ENCODE measurements at places on chromosomes 6 and 20.

- peak; percentile 17 for DNase-seq
Observed at GRCh38 chr20:50844430-50845100, 49.7 kb downstream of the BCAS4 start.

GRCh38 chr6:91826128-91826527, 1239.3 kb upstream of the MAP3K7 start:
- DNase-seq = no peak

DNA sequence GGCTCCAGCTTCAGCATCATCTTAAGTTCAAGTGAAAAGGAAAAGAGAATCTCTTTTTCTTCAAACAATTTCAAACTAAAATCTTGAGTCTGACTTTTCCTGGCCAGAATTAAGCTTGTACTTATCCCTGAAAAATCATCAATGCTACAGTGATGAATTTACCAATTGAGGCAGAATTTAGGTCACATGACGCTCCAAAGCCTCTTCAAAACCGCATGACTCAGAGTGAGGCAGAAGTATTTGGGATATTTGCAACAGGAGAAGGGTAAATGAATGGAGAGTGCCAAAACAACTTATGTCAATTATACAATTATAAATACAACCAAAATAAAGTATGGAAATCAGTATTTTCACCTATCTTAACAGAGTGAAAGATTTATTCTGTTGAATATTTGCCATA, 515.5 kb downstream of the COL12A1 start:
- no peak for DNase-seq

- no peak for DNase-seq
Observed at GRCh38 chr20:18635380-18635779, 47.5 kb downstream of the DTD1 start.

DNA sequence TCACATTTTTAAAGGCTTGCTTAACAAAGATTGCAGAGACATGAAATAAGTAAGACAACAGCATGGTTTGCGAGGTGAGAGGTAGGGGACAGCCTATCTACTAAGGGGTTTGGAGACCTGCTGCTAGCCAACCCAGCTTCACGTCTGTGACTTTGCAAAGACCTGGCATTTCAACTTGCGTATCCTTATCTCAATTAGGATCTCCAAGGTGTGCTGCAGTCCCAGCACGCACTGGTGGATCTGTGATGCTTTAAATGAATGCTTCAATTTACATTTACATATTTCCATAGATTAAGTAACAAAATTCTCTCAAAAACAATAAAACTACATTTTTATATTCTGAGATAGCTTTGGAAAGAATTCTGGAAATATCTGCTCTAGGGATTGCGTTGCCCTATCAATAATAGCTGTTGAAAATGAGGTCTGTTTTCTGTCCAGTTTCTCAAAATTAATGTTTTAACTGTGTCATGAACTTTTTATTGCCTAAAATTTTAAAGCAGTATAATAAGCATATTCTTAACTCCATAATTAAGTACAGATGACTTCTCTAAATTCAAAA, 124.4 kb upstream of the EDN1 start:
- no peak for DNase-seq

DNA sequence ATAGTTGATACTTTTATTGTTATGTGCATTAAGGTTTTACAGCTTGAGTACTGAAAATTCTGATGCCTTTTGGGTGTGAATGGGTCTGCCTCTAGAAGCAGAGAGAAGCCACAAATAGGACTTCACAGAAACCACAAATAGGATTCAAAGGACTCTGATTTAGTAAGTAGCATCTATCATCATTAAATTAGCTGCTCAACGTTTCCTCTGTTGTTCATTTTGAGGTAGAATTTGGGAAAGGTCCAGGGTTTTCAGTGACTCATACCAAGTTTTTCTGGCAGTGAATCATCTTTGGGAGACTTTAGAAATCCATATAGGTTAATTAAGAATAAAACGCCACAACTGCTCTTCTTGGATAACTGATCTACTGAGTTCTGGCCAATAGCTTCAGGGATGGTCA, 105.1 kb downstream of the PHF3 start:
- DNase-seq = no peak

GRCh38 chr6:5677219-5678000, 329.3 kb downstream of the NRN1 start:
- DNase-seq = no peak

- no peak for DNase-seq
Observed at GRCh38 chr20:12083269-12083668, 165.6 kb downstream of the BTBD3 start.

- DNase-seq = no peak
Observed at GRCh38 chr6:40735521-40735920, 148.4 kb upstream of the LRFN2 start.

- no peak for DNase-seq
Observed at GRCh38 chr20:919491-919916, 3.4 kb upstream of the ANGPT4 start.

GRCh38 chr6:142246960-142247359, 54.8 kb upstream of the ADGRG6 start:
- DNase-seq = no peak

DNA sequence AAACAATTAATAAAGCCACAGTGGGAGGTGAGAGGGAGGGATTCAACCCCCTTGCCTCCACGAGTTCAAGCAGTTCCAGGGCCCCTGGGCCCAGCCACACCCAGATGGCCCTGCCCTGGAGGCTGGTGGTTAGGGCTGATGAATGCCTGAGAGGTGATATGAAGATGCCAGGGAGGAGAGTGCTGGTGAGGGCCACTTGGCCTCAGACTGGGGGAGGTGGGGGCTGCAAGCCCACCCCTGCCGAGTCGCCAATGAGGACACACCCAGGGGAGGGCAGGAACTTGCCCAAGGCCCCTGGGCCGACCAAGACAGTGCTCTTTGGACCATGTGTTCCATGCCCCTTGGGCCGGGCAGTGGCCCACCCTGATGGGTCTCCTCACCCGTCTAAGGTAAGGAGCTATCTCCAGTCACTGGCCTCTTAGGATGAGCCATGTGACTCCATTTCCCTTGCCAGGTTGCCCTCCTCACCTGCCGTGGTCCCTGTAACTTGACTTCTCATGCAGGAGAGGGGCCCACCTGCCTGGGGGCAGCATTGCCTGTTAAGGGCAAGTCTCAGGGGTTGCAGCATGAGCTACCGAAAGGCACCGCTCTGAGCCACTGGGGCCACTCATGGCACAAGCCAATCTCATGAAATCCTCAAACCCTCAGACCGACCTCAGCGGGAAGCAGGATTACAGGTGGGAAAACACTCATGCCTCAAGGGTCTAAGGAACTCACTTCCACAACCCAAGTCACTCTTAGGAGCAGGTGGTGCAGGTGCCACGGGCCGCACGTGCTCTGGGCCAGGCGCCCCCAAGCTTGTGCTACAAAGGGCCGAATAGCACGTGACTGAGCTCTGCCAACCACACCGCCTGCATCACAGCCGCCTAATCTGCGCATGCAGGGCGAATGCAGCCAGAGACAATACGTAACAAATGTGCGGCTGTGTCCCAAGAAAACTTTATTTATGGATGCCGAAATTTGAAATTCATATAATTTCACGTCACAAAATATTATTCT, 147.4 kb upstream of the MLN start:
- DNase-seq = no peak

GRCh38 chr6:113246186-113246585, 611.0 kb upstream of the MARCKS start:
- no peak for DNase-seq

DNA sequence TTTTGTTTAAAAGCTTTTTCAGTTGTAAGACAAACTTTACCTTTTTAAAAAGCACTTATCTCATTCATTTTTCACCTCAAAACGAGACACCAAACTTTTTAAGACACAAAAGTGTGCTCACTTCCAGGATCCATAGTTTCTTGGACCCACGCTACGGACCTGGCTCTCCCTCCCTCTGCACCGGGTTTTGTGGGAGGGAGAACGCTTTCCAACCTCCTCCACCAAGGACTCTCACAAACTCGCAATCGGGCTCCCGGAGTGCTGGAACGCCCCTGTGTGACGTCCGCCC, 436 bp downstream of the CAGE1 start:
- DNase-seq = no peak

DNA sequence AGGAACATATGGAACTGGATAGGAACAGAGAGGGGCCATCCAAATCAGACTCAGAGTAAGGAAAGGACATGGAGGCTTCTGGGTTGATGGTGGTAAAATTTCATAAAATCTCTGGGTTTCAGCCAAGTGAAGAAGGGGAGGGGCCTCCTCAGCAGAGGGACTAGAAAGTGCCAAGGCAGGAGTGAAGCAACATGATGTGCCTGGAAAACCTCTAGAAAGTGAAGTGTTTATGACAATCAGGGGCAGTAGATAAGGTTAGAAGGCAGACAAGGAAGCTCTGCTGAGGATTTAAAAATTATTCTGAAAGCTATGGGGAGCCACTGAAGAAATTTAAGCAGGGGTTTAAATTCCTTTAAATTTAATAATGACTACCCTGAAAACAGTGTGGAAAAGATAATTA, 126.0 kb upstream of the TENT5A start:
- DNase-seq = no peak

- DNase-seq = no peak
Observed at GRCh38 chr6:149373511-149373910, 26.6 kb upstream of the SUMO4 start.

DNA sequence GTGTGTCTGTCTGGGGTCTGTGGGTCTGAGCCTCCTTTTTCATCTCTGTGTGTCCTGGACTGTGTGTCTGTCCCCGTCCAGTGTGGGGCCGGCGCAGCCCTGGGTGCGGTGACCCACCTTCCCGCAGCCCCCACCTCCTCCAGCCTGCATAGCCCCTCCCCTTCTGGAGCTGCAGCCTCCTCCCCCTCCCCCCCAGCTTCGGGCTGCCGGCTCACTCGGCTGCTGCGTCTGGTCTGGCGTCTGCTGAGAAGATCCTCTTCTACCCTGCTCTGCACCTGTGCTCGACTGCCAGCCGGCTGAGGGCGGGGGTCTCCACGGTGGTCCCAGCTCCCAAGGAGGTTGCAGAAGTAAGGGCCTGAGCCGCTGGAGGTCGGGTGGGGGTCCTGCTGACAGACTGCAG, 7.6 kb upstream of the LKAAEAR1 start:
- DNase-seq = no peak

GRCh38 chr20:7358670-7359069, 581.6 kb downstream of the HAO1 start:
- DNase-seq = no peak

- no peak for DNase-seq
Observed at GRCh38 chr20:56391596-56392131, 351 bp downstream of the AURKA start.

GRCh38 chr20:63103402-63104311, 96.9 kb upstream of the BHLHE23 start:
- DNase-seq = peak; percentile 6

DNA sequence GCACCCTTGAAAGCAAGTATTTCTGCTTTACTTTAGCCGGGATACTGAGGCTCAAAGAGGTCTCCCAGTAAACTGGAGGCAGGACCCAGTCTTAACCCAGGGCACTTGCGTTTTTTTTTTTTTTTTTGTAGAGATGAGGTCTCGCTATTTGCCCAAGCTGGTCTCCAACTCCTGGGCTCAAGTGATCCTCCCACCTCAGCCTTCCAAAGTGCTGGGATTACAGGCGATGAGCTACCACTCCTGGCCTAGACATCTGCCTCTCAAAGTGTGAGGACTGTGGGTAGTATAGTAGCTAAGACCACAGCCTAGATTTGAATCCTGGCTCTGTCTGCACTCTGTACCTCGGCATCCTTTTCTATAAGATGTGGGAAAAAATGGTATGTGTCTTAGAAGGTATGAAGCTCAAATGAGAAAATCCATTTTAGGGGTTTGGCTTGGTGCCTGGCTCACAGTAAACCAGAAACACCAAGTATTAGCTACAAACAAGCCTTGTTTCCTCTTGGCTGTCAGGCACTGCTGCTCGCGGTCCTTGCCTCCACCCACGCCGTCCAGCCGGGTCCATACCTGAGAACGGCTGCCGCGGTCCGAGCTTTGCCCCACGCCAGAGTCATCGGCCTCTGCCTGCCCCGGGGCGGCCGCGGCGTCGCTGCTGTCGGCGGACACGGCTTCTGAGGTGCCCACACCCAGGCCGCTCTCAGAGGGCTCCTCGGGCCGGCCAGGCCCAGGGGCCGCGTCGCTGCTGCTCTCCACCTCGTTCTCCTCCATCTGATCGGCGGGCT, 1.2 kb downstream of the ZNF335 start:
- DNase-seq = no peak

GRCh38 chr20:3276680-3277015, 37.7 kb upstream of the SLC4A11 start:
- no peak for DNase-seq

DNA sequence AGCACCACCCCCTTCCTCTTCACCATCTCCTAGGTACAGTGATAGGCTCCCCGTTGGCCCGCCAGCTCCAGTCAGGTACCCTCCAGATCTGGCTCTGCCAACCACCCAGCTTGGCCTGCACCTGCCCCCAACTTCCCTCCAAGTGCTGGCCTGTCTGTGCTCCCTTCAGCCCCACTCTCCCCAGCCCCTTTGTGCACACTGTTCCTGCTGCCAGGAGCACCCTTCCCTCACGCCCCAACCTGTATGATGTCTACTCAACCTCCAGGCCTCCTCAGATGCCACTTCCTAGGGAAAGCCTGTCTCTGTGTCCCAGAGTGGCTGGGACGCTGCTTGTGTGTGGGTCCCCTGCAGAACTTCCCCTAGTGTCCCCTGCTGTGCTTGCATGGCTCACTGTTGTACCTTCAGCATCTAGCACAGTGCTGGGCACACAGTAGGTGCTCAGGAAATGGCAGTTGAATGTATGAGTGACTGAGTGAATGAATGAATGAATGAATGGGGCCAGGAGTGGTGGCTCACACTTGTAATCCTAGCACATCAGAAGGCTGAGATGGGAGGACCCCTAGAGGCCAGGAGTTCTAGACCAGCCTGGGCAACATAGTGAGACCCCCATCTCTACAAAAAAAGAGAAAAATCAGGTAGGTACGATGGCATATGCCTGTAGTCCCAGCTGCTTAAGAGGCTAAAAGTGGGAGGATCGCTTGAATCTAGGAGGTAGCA, 3.0 kb downstream of the ZBP1 start:
- no peak for DNase-seq

DNA sequence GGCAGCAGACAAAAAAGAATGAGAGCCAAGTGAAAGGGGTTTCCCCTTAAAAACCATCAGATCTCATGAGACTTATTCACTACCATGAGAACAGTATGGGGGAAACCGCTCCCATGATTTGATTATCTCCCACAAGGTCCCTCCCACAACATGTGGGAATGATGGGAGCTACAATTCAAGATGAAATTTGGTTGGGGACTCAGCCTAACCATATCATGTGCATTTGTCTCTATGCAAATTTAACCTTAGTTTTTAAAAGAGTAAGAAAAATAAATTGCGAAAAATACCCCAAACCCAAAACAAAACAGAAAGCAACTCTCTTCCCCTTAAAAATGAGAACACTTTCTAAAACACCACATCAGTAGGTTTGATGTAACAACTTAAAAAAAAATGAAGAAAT, 22.6 kb upstream of the GPR6 start:
- no peak for DNase-seq

- DNase-seq = no peak
Observed at GRCh38 chr6:20840675-20841074, 306.4 kb downstream of the CDKAL1 start.

GRCh38 chr6:24408719-24409410, 6.1 kb downstream of the MRS2 start:
- no peak for DNase-seq

DNA sequence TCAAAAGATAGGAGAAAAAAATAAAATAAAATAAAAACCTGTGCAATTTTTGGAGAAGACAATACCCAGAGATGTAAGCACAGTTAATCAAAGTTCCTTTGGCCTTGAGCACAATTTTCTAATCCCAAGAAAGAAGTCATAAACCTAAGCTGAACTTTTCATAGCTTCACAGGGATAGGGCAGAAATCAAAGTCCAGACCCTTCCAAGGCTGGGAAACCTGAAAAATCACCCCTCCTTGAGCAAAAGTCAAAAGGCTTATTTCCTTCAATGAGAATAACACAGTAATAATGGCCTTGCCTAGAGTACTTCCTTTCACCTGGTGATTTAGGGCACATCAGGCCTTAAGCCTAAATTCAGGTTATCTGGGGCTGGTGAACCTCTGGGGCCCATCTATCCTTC, 415.0 kb upstream of the BTBD3 start:
- DNase-seq = no peak

All from activated naive CD4-positive, alpha-beta T cell treated with Interleukin-2 at 50 U/mL for 16 hours (primary cell).